ENCODE measurements at places on chromosomes 5 and 9. TPM values are rescaled to one million over a fixed set of nuclear protein-coding genes. Genes with fewer than 3 reads are reported as not detected.

Gene DIPK1B
- 71.3 TPM for total RNA-seq

Gene GFI1B
- total RNA-seq, result not detected

Gene NNT
- total RNA-seq, result 152 TPM

Gene DAB2IP
- 32.9 TPM for total RNA-seq

Gene C8G
- total RNA-seq, result 14.5 TPM

Gene KLF4
- total RNA-seq, result 72.1 TPM

Gene KIF20A
- total RNA-seq, result 8.7 TPM

Gene CCDC192
- not detected for total RNA-seq

Gene AMBP
- total RNA-seq, result 0.29 TPM

Gene SMC2
- 10.3 TPM for total RNA-seq

Gene IL31RA
- total RNA-seq, result not detected

Gene GPRIN1
- total RNA-seq, result 72.3 TPM

Gene PCDHB9
- 12.2 TPM for total RNA-seq

Gene PRLR
- total RNA-seq, result not detected

Gene INSL4
- total RNA-seq, result not detected

Gene IFNB1
- not detected for total RNA-seq

Gene DBH
- total RNA-seq, result 1.8 TPM

Gene STKLD1
- total RNA-seq, result 2.6 TPM

Gene CDX1
- total RNA-seq, result not detected

Gene UBTD2
- total RNA-seq, result 68.1 TPM

Gene SERF1A
- total RNA-seq, result 45.4 TPM

Gene PTCH1
- total RNA-seq, result 104 TPM

Gene SPINK7
- total RNA-seq, result not detected
